ENCODE measurements at places on chromosomes 6 and 20. TPM values are rescaled to one million over a fixed set of nuclear protein-coding genes. Genes with fewer than 3 reads are reported as not detected.

The DDX43 gene
- 0.57 TPM for polyA plus RNA-seq

The SLC13A3 gene
- polyA plus RNA-seq: 9.1 TPM

The THBS2 gene
- not detected for polyA plus RNA-seq

GRCh38 chr6:11712760-11713159, 65.8 kb downstream of the ADTRP start:
- DNase-seq: no peak

DNA sequence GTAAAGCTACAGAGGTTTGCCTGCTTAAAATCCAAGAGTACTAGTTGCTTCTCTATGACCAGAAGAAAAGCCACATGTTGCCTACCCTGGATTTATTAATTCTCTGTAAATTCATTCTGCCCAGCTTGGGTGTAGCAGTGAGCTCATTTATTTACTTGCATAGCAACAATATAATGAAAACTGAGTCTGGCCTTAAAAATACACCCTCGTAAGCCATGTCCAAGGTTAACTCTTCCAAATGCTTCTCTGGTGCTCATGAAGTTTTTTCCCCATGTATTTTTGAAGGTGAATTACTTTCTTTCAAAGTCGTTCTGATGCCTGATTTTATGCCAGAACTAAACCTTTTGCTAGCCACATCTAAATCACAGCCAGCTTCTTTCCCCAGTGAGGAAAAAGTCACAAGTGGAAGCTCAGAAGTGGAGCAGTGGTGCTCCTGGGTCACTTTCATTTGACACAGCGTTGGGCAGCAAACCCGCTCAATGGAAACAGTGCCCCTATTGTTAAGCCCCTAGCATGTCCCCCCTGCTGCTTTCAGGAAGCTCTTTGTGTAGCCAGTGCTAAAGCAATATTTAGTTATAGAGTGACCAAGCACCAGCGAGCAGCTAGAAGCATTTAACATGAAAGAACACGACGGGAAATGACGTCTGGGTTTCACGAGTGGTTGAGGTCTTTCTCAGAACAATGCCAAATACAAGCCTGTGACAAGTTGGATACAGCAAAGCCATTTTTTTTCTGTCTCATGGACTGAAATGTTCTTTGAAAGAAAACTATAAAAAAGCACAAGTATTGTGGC, 29.8 kb downstream of the NEDD9 start:
- DNase-seq: no peak

- no peak for DNase-seq
These were observed 203.5 kb downstream of the KCNQ5 start for GRCh38 chr6:72825315-72825911.

DNA sequence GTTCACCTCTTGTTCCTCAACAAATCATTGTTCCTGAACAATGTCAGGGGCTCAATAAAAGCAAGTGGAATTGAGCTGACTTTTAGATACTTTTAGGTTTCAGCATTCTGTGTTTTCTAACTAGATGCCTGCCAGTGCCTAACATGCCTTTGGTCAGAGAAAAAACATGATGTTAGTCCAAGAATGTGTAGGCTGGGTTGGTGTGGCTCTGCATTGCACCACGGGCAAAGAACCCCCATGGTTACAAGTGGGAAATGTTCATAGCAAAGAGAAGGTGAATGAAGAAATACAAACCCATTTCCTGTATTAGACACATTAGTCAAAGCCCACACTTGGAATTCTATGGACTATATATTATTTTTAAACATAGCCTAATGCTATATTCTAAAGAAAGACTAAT, 193.3 kb downstream of the TMEM200A start:
- DNase-seq: no peak

- no peak for DNase-seq
These were observed 607.4 kb downstream of the HACE1 start for GRCh38 chr6:104252276-104252675.
